ENCODE measurements at places on chromosomes 12 and 14. TPM values are rescaled to one million over a fixed set of nuclear protein-coding genes. Genes with fewer than 3 reads are reported as not detected.

DNA sequence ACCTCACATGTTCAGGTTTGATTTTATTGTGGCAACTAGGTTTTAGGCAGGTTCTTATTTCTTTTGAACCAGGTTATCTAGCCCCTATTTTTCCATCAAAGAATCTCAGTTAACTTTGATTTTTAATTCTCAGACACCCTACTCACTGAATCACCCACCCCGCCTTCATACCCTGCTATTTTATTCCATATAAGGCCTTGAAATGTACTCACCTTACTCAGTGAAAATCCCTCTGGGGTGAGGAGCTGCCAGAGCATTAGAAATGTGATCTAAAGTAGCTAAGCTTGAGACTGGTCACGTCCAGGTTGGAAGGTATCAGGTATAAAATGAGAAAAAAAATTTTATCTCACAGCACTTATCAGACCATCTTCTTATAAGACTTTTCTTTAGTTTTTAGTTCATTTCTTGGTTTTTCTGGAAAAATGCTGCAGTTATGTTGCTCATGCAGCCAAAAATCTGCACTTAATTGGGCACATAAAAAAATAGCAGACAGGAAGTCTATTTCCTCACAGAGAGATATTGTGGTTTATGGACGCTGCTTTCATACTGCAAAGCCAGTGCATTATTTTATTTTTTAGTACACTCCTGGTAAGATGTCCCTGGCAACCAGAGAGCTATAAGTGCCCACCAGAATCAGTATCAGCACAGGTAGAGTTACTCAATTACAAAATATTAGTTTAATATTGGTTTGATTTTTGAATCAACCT lies 101.5 kb upstream of the CCDC91 start:
- peak; percentile 69 for DNase-seq

DNA sequence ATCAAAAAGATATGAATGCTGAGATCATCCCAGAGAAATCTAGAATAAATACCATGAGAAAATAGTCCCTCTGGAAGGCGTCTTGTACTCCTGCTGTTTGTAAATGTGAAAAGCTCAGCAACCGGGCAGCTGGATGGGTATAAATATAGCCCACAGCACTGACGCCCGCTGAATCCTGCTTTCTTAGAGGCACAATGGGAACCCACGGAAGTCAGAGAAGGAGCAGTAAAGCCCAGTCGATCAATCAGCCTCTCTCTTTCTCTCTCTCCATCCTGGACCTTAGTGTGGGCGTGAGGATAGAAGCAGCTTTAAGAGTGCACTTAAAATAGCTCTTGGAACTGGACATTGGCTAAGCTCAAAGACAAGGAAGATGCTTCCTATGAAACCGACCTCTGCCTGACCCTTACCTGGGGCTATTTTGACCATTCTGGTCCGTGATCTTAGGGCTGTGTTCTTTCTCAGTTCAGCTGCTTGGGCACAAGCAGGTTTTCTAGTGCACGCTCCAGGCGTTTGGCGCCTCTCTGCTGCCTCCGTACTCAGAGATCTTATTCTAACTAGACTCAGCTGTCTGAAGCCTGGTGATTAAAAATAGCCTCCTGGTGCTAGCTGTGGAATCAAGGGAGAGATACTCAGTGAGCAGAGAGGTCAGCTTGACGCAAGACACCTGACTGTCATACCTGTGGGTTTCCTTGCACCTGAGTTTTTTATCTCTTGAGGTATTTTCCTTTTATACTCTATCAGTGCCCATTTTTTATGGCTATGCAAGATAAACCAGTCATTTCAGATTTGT lies 144.6 kb downstream of the ETV6 start:
- DNase-seq = no peak

GRCh38 chr14:68968051-68968450 lies 11.1 kb downstream of the ACTN1 start:
- DNase-seq = peak; percentile 1

DNA sequence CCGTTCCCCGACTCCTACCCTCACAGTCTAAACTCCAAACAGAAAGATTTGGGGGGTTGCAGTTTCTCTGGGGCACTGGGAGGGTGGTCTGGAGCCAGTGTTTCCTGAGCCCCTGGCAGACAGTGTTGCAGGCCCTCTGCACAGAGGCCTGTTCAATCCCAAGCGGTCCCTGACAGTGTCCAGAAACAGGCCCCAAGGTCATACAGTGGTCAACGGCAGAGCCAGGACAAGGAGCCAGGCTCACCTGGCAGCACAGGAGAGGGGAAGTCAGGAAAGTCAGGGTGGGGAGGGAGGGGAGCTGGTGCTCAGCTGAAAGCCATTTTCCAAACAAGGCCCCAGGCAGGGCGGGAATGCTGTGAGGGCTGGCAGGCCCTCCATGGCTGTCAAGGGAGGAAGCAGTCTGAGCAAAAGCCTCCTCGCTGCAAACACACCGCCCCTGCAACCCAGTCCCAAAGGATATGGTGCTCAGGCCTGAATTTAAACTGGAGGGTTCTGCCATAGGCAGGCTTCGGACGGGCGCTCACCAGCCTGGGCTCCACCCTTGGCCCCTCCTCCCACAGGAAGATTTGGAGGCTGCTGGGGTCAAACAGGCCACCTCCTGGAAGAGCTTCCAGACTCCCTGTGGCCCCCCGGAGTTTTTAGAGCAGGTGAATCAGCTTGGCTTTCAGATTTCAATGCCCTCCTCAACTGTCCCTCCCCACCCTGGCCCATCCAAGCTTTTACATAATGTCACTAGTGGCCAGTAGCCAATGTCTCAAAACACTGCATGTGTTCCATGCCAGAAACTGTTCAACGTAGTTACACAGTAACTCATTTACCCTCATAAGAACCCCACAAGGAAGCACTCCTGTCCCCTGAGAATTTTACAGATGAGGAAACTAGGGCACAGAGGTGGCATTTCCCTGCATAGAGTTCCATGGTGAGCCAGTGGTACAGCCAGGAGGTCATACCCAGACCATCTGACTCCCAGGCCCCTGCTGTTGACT lies 41.5 kb downstream of the CHGA start:
- DNase-seq = no peak

The RNASE7 gene
- total RNA-seq = not detected

Data from M059J (cell line).